ENCODE measurements at places on chromosomes 5 and 9.

DNA sequence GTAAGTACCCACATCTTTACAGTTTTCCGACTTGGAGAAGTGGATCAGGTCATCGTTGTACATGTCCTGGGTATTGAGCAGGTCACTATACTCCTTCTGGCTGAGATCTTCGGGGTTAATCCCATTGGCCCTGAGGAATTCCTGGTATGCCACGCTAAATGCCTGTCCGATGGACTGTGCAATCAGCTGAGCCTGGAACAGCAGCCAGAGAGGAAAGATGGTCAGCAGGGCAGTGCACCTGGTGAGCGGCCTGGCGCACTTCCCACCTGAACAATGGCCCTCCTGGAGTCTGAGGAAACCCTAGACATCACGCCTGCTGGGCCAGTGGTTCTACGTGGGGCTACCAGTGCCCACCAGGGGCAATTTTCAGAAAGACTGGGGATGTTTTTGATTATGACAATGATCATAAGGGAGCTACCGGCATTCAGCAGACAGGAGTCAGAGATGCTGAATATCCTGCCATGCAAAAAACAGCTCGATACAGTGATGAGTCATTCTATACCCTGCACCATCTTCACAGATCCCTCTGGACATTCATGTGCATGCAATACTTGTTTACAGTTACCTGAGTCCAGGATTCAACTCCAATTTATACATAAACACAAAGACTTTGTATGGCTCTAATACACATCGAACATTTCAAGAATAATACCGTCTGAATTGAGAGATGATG lies 127.2 kb downstream of the ENTREP1 start:
- DNase-seq = no peak

- no peak for DNase-seq
These were observed 7.7 kb upstream of the RPL26L1 start for GRCh38 chr5:172951371-172952033.

DNA sequence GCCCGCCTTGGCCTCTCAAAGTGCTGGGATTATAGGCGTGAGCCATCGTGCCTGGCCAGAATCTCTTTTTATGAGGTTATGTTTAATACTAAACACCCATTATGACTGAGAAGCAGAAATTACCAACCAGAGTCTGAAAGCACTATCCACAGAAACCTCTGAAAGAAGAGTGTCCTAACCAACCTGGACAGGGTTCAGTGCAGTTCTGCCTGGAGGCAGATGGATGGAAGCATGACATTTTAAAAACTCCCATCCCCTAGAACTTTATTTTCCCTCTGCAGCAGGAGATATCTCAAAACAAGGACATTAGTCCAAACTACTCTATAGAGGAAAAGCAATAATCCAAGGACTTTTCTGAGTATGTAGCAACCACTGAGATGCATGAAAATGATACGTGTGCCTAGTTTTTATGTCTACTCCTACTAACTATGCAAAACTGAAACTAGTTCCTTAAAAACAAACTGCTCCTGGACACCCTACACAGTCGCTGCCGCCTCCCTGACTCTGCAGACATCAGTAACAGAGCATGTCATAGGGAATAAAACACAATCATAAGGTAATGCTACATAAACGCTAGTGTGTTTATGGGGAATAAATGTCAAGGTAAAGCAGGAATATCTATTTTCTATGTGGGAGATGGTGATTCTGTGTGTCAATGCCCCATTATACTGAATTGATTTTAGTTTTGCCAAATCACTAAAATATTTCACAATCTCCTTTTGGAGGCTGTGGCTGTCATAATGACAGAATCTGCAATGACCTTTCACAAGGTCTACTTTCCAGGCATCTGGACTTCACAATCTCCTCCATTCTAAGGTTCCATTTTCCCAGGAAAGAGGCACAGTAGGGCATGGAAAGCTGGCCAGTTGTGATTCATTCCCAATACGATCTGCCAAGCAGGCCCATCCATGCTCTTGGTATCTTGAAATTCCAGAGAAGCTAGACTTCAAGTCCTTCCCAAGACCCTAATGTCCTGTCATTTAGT lies 122.8 kb downstream of the SIL1 start:
- no peak for DNase-seq

- DNase-seq = peak; percentile 64
These were observed at the start of gene PRR7 for GRCh38 chr5:177446200-177447065. Gene PRR7 (plus strand): TSS chr5:177446814. CDS start chr5:177455068, 8,254 bp downstream.

GRCh38 chr5:167361795-167362194 lies 929.6 kb upstream of the WWC1 start:
- DNase-seq = no peak

GRCh38 chr9:16750553-16750952 lies 119.9 kb downstream of the BNC2 start:
- DNase-seq = no peak

DNA sequence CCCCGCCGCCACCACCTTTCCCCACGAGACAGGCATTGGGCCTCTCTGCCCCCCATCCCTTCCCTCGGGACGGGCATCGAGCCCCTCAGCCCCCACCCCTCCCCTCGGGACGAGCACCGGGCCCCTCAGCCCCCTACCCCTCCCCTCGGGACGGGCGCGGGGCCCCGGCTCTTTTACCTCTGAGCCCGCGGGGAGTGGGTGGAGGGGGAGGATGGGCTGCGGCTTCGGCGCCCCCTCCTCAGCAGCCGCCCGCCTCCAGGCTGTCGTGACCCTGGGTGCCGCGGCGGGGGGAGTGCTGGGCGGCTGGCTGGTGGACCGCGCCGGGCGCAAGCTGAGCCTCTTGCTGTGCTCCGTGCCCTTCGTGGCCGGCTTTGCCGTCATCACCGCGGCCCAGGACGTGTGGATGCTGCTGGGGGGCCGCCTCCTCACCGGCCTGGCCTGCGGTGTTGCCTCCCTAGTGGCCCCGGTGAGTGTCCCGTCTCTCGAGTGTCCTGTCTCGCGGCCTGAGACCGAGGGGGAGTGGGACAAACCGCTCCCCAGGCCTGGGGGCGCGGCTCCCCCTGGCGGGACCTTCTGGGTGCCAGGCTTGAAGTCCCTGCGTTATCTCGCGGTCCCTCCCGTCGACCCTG lies 791 bp downstream of the SLC2A8 start:
- DNase-seq = peak; percentile 33

- peak; percentile 8 for DNase-seq
These were observed 407.4 kb downstream of the BRINP1 start for GRCh38 chr9:118961857-118962256.

GRCh38 chr9:96523374-96523773 lies 73.4 kb downstream of the HABP4 start:
- no peak for DNase-seq

- no peak for DNase-seq
These were observed 1.4 kb downstream of the IQGAP2 start for GRCh38 chr5:76404223-76405211.

DNA sequence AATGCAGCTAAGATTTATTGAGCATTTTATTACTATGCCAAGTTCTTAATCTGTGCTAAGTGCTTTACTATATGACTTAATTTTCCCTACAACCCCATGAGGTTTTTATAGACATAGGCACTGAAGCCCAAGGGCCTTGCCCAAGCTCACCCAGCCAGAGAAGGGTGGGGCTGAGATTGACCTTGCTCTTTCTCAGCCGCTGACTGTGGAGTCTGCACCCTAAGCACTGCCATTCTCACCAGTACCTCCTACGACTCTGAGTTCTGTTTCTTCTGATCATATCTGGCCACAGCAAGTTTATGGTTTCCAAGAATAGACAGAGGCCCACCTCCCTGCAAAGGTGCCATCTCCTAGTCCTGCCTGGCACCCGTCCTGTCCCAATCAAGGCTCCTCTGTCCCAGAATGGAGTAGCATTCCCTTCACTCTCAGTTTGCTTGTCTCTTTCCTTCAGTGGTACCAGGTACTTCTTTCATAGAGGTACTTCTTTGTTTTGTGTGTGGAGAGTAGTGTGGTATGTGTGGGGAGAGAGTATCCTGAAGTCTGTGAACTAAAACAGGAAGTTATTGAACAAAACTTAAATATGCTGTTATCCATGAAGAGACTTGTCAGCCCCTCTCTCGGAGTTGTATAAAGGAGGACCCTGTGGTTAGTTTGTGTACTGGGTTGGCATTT lies 42.6 kb downstream of the CSF1R start:
- peak; percentile 66 for DNase-seq

DNA sequence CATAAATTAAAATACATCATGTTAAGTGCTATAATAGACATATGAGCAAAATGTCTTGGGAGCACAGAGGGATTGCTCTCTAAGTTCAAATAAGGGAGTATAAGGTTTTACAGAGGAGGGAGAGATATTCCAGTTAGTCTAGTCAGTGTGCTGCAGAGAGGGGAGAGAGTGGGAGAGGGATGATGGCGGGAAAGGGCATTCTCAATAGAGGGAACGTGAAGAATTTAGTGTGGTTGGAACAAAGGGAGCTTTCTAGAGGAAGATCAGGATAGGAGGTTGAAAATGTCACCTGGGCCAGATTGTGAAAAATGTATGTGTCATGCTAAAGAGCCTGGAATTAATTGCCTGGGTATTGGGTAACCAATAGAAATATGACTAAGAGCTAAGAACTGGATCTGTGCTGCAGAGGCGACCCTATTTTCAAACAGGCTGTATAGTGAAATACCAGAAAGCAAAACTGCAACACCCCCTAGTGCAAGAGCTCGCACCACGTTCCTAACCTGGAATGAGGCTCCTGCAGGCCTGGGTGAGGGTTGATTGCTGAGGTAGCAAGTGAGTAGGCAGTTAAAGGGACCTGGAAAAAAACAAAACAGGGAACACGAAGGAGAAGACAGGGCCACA lies 791.8 kb upstream of the C9orf72 start:
- DNase-seq = no peak
